ENCODE measurements at places on chromosomes 3 and 15.

- no peak for DNase-seq
Measured at GRCh38 chr3:21357241-21357640, 393.8 kb downstream of the ZNF385D start.

DNA sequence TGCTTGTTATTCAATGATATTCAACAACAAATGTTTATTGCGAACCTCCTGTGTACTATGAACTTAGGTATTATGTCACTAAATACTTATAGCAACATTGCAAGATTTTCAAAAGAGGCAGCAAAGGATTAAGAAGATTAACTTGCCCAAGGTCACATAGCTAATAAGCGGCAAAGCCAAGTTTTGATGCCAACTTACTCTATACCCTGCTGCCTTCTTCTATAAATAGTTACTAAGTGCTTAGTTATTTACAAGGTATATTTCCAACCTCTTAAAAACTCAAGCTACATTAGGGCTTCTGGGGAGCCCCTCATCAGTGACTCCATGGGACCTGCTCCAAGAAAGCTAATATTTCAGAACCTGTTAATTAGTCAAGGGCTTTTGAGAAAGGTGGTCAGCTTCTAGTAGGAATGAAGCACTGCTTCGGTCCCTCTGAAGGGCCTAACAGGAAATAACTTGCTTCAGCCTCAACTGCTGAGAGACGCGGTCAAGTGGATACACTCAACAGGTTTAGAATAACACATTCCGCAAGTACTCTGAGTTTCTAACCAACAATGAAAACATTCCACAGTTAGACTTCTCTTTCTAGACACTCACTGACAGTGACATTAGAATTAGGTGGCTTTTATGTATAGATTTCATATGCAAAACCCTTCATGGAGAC is 125.5 kb downstream of the DGKG start:
- DNase-seq, result no peak

DNA sequence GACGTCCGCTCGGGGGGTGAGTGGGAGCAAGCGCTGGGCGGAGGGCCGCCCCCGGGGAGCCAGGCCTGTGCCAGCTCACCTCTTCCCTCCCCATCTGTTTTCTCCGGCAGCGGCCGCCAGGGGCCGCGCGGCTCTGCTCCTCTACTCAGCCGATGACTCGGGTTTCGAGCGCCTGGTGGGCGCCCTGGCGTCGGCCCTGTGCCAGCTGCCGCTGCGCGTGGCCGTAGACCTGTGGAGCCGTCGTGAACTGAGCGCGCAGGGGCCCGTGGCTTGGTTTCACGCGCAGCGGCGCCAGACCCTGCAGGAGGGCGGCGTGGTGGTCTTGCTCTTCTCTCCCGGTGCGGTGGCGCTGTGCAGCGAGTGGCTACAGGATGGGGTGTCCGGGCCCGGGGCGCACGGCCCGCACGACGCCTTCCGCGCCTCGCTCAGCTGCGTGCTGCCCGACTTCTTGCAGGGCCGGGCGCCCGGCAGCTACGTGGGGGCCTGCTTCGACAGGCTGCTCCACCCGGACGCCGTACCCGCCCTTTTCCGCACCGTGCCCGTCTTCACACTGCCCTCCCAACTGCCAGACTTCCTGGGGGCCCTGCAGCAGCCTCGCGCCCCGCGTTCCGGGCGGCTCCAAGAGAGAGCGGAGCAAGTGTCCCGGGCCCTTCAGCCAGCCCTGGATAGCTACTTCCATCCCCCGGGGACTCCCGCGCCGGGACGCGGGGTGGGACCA is 632 bp upstream of the CRELD1 start:
- DNase-seq, result peak; percentile 91

- DNase-seq, result peak; percentile 9
Measured at GRCh38 chr3:88059380-88060170, 520 bp downstream of the ZNF654 start.

- DNase-seq, result peak; percentile 72
Measured at GRCh38 chr15:97909291-97909891, 51.1 kb upstream of the ARRDC4 start.

GRCh38 chr3:16174389-16174788 is at the start of gene GALNT15:
GALNT15 (plus strand) TSS chr3:16174680; CDS start chr3:16175152, 472 bp downstream.
- DNase-seq, result no peak

GRCh38 chr3:105996781-105997180 is 128.0 kb upstream of the CBLB start:
- no peak for DNase-seq

GRCh38 chr3:39021029-39021428 is 30.7 kb downstream of the SCN11A start:
- DNase-seq, result no peak

DNA sequence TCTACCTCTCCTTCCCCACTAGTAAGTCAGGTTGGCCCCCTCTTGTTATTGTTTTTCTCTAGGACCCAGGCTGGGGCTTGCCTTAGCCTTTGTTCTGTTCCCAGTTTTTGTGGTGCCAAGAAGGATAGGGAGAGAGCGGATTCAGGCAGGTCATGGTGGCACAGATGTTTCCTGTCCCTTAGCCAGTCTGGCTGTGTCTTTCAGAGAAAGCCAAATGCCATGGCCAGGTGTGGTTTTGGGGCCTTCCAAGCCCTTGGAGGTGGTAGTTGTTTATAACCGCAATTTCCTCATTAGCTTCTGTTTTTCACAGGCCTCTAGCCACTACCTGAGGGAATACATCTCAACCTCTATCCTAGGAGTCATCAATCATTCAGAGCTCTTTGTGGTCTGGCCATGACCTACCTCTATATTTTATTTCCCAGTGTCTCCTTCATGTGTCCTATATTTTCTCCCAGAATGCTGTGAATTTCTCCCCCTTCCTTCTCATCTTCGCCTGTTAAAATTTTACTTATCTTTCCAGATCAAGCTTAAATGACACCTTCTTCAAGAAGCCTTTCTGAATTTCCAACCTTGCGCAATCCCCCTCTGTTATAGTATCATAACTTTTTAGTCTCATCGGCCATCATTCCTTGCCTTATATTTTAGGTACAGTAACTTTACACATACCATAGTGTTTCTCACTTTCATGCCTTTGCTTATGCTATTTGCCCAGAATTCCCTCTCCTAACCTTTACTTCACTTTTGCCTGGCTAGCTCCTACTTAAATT is 38.2 kb downstream of the TIMP4 start:
- peak; percentile 90 for DNase-seq

DNA sequence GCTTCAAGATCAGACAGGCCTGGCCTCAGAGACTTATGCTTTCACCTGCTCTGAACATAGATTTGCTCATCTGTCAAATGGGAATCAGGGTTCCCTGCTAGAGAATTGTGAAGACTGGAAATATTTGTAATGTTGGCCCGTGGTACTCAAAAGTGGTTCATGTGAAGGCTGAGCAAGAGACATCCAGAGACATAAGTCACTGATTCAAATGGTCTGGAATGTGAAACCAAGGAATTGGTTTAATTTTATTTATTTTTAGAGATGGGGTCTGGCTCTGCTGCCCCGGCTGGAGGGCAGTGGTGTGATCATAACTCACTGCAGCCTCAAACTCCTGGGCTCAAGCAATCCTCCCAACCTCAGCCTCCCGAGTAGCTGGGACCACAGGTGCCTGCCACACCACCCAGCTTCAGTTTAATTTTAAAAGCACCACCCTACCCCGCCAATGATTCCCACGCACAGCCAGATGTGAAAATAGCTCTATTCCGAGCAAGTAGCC is 60.1 kb downstream of the DAPK2 start:
- DNase-seq, result no peak

DNA sequence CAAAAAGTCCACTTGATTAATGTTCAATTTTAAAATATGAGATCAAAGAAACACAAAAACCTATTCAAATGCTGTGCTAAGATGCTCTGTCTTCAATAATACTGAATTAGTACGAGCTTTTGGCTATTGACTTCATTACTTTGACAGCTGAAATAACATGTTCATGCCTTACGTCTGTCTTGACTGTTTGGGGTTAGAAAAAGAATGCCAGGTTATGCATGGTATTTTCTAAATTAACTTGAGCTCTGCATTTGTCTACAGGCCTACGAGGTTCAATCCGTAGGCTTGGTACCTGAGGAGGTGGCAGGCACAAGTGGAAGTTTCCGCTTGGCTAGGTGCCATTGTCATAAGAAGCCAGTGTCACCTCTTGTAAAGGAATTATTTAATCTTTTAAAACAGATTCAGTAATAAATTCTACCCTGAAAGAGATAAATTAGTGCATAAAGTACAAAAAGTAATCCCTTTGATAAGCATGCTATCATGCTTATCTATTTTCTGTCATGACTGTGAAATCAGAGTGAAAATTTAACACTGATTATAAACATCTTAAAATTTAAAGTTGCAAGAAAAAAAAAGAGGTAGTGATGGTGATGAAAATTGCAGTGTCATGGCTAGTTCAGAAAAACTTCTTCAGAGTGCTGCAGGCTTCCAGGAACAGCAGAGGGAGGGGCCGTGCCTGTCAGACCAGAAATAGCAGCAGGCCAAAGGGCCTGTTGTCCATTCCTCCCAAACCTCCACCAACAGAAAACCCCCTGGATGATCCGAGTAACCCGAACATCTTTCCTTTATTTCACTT is 115.7 kb downstream of the ARRDC4 start:
- DNase-seq, result peak; percentile 60

DNA sequence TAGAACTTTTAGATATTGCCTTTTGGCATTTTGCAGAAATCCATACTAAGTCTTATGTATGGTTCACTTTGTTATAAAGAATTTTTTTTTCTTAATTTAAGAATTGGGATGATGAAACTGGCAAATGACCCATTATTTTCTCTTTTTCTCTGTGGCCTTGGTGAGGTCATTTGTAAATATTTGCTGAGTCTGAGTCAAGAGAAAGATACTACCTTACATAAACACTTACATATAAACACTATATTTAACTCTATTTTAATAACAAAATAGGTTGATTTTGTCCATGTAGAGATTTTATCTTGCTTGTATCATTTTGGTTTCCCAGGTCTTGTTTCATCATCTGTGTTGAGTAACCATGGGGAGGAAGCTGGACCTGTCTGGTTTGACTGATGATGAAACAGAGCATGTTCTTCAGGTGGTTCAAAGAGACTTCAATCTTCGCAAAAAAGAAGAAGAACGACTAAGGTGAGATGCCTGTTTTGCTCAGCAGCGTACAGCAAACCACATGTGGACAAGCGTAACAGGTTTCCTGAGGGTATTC is 91.1 kb downstream of the MYRIP start:
- no peak for DNase-seq

Data from RPMI8226 (cell line).